ENCODE measurements at places on chromosomes 5 and 9.

DNA sequence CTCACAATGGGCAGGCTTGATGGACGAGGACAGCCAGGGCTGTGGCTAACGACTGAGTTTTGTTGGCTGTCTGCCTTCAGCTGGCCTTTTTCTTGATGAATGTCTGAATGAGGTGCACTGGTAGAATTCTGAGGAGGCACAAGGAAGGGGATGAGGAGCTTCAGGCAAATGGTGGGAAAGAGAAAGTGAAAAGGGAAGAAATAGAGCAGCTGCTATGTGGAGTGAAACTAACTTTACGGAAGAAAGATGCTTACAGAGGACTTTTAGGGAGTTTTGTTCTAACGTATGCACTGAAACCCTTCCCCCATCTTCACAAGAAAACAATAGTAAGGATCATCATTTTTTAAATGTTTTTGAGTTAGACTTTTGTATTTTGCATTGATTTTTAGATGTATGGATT, 45.3 kb downstream of the OR2K2 start:
- no peak for DNase-seq

GRCh38 chr5:170006021-170006420, 25.7 kb upstream of the INSYN2B start:
- no peak for DNase-seq

GRCh38 chr5:55021410-55021809, 2.6 kb upstream of the GZMK start:
- no peak for DNase-seq

GRCh38 chr5:60672693-60673264, 27.2 kb downstream of the DEPDC1B start:
- no peak for DNase-seq

GRCh38 chr9:21294364-21294774, 10.7 kb downstream of the IFNA5 start:
- DNase-seq, result no peak

DNA sequence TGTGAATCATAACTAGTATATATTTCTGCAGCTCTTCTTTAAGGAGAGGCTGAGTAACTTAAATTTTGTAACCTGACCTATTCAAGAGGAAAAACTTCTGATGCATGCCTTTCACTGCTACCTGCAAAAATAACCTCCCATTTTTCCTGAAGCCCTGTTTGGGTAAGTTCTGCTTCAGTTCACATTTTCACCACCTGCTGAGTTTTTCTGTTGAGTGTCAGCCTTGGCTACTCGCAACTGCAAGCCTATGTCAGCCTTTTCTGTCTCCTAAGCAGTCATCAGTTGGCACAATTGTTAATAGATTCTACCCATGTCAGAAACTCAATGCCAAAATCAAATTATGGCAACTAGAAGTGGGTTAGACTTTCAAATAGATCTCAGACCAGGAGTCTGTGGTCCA, 8.2 kb upstream of the TNFAIP8 start:
- DNase-seq, result no peak

GRCh38 chr9:135707252-135708138, 5.5 kb downstream of the KCNT1 start:
- DNase-seq, result no peak

GRCh38 chr5:96408841-96409538, 24.1 kb downstream of the PCSK1 start:
- no peak for DNase-seq

DNA sequence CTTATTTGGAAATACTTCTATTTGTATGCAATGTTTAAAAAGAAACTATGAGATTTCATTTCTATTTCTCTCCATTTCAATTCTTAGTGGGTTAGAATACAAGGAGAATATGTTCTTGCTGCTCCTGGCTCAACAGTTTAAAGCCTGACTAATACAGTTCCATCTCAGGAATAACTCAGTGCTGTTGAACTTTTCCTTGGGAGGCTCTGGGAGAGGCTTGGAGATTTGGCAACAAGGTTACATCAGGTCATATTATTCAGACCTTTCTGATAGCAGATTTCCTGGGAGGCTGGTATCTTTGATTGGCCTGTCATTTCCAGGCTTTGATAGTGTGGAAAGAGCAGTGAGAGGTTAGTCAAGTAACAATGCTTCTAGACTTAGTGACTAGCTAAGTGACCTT, 481.7 kb upstream of the KLF4 start:
- DNase-seq, result no peak

- no peak for DNase-seq
Measured at GRCh38 chr5:151672516-151672915, 14.2 kb downstream of the SPARC start.

DNA sequence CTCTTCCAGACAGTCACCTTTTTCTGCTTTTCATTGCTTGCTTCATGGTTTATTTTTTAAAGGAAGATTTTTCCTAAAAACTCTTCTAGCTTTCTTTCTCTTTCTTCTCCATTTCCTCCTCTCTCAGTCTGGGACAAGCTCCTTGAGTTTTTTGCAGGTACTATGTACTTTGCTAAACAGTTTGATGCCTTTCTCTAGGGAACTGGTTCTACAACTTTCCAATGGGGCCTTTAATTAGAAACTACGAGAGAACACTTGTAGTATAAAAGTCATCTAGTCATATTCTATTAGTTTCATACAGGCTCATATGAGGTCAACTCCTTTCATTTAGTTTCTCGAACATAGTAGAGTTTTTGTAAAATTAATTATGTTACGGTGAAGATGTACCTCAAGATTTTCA, 189.6 kb downstream of the DOCK8 start:
- no peak for DNase-seq

DNA sequence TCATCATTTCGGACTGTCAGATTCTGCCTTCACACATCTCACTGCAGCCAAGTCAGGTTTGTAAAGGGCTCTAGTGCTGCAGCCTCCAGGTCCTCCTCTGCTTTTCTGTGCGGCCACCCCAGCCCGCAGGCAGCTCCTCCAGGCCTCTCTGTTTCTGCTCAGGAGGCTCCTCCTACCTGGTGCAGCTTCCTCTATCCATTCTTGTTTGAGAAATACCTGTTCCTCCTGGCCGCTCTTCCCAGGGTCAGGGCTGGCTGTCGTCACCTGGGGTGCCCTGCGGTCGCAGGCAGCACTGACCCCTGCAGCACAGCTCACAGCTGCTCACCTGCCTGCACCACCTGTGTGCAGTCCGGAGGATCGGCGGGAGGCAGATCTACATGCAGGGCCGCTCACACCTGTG, 387.7 kb upstream of the IRX4 start:
- no peak for DNase-seq

- DNase-seq, result no peak
Measured at GRCh38 chr5:54579591-54580295, 62.2 kb downstream of the SNX18 start.

DNA sequence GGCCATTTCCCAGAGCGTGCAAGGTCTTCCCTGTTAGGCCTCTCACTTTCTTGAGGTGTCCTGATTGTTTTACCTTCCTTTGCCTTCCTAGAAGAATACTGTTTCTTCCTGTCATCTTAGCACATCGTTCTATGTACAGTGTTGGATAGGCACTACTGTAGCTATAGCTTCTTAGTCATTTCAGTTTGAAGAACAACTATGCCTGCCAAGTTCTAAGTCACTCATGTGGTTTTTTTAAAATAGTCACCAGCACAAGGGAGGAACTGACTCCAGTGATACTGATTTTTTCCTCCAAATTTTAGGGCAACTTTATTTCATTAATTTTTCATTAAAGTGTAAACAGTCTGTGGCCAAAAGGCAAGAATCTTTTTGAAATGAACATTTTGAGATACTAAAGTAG, 122.4 kb upstream of the NR5A1 start:
- no peak for DNase-seq

DNA sequence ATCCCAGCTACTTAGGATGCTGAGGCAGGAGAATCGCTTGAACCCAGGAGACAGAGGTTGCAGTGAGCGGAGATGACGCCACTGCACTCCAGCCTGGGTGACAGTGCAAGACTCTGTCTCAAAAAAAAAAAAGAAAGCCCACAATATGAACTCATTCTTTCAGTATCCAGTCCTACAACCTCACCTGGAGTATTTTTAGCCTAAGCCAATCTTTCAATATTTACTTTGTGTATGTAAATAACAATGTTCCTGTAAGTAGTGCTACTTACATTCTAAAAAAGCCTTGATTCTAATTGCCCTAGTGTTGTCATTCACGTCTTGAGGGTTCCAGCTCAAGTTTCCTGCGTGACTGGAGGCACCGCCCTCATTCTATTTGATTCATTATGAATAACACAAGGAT, 62.0 kb downstream of the BHMT start:
- DNase-seq, result no peak

GRCh38 chr9:78971540-78971939, 600.2 kb upstream of the TLE4 start:
- DNase-seq, result no peak

DNA sequence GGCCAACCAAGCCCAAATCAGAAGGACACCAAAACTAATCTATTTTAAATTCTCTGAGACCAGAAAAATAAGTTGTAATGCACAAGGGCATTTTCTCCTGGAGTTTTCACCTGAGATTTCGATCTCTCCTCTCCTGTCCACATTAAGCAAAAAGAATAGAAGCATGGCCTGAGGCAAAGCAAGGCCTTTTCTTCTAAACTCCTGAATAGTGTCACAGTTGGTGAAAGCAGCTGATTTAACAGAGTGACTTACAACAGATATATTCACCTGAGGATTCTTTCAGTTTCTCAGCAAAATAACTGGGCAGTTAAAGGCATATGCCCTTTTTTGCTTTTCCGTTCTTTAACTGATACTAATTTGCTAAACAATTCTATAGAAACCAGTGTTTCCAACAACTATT, 547.7 kb downstream of the EFNA5 start:
- no peak for DNase-seq

All from activated CD4-positive, alpha-beta T cell treated with anti-CD3 and anti-CD28 coated beads, Interleukin-10, Interleukin-2, amounts not matched to agents 100 ng/mL and 50 ng/mL, durations not matched to agents 16 hours and 8 hours (primary cell).